ENCODE measurements at places on chromosomes 5 and 9.

DNA sequence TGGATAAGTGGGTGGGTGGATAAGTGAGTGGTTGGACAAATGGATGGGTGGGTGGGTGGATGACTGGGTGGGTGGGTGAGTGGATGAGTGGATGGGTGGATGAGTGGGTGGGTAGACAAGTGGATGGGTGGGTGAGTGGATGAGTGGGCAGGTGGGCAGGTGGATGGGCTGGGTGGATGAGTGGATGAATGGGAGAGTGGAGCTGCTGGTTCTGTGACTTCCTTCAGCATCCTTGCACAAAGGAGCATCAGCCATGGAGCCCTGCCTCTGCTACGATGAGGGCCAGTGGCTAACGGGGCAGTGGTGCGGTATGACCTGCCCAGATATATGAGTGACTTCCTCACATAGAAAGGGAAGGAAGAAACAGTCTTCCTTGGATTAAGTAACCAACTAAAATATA, 398.7 kb upstream of the IRX4 start:
- no peak for DNase-seq

GRCh38 chr9:120368799-120369198, 211.2 kb downstream of the CDK5RAP2 start:
- peak; percentile 48 for DNase-seq

GRCh38 chr9:34675869-34676268, 13.4 kb upstream of the CCL27 start:
- DNase-seq, result no peak

DNA sequence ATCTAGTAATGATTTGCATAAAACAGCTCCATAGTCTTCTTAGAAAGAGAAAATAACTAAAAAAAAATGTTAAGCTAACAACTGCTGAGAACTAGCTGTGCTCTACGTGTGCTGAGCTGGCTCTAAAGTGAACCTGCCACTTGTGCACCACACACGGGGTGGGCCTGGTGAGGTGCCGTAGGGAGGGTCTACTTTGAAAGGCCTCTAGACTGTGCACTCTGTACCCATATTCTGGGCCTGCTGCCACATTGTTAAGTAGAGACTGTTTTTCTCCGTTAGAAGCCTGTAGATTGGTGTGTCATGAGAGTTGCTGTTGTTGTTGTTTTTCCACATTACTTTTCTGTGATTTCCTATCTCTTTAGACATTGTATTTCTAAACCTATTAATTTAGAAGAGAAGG, 93.9 kb downstream of the CD180 start:
- no peak for DNase-seq

- DNase-seq, result no peak
These were observed 179.0 kb upstream of the PITX1 start for GRCh38 chr5:135213027-135213386.

All from NAMALWA (cell line).